ENCODE measurements at places on chromosomes 3 and 15. TPM values are rescaled to one million over a fixed set of nuclear protein-coding genes. Genes with fewer than 3 reads are reported as not detected.

DNA sequence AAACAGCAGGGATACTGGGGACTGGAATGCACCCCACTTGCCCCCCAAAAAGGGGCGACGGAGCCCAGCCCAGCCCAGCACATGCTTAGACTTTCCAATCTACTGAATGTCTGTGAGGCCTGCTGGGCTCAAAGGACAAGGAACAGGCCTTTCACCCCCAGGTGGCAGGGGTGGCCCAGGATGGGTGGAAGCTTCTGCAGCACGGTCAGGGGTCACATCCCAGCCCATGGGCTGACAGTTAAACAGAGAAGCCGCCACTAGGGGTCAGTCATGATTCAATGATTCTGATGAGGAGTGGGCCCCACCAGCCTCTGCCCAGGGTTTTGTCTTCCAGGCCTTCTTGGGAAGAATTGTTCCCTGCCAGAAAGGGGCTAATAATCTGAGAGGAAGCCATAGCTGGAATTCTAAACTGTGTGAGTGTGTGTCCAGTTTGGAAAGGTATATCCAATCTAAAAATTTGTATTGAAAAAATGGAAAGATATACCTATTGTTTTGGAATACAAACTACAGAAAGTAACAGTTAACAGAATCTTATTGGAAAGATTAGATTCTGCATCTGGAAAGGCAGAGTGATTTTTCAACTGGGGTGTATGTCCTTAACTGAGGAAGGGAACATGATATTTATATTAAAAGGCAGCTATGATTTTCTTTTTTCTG lies 2.2 kb downstream of the CHRNB4 start:
- DNase-seq = no peak

ZNF80 gene
- total RNA-seq = not detected

DNA sequence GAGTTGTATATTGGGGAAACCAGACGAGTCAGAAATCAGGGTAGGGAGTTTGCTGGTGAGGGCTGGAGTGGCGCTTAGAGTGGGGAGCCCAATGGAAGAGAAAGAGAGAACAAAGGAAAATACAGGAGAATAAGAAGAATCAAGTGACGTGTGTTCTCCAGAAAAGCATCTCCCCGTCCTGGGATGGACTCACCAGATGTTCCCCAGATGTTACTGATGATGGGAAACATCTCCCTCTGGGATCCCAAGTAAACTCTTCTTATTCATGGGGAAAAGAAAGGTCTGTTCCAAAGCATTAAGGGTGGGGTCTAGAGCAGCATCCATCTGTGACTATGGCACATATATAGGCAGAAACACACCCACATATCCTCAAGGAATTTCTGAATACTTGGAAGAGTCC lies 3.0 kb upstream of the CSRNP1 start:
- no peak for DNase-seq

GOLGA8J gene
- total RNA-seq = not detected

- no peak for DNase-seq
Measured at GRCh38 chr3:1971780-1972179, 126.9 kb upstream of the CNTN4 start.

- peak; percentile 36 for DNase-seq
Measured at GRCh38 chr3:155701882-155702465, 42.9 kb downstream of the PLCH1 start.

SMCO1 gene
- not detected for total RNA-seq

Data from frontal cortex (tissue), 4 donors.